ENCODE measurements at places on chromosomes 2 and 18.

DNA sequence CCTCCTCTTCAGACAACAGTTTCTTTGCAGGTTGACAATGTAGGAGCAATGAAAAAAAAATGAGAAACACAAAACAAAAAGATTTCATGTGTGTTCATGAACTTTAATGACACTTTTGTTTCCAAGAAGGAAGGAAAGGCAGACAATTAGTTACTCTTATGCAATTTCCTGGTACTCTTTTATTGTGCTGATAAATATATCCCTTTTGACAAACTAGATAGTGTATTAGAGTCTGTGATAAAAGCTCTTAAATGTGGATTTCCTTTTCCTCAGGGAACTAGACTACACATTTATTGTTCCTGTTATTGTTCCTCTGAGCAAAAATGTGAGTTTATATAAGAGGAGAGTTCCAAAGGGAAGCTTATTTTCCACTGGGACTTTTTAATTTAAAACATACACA, 188.7 kb upstream of the NRXN1 start:
- DNase-seq, result no peak

DNA sequence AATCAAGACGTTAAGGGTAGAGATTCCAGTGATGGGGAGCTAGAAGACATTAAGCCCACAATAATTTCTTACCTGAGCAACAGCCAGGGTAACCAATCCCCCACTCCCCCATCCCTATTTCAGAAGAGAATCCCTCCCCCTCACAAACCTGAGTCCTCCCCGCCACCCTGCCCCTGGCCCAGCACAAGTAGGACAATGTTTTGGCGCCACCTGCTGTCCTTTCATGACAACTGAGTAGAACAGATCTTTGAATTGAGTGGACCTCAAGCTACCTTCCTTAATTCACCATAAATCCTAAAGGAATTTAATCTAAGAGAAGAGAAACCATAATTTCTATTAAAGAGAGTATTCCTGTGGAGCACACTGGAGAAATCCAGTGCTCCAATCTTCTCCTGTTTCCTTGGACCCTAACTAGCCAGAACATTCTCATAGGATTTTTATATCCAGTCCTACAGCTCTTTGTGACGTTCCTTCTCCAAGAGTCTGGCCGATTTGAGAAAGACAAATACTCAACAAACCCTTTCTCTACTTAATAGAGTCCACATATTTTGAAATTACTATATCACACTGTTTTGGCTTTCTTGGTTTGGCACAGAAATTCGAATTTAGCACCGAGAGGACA, 41.1 kb downstream of the NHEJ1 start:
- peak; percentile 34 for DNase-seq

DNA sequence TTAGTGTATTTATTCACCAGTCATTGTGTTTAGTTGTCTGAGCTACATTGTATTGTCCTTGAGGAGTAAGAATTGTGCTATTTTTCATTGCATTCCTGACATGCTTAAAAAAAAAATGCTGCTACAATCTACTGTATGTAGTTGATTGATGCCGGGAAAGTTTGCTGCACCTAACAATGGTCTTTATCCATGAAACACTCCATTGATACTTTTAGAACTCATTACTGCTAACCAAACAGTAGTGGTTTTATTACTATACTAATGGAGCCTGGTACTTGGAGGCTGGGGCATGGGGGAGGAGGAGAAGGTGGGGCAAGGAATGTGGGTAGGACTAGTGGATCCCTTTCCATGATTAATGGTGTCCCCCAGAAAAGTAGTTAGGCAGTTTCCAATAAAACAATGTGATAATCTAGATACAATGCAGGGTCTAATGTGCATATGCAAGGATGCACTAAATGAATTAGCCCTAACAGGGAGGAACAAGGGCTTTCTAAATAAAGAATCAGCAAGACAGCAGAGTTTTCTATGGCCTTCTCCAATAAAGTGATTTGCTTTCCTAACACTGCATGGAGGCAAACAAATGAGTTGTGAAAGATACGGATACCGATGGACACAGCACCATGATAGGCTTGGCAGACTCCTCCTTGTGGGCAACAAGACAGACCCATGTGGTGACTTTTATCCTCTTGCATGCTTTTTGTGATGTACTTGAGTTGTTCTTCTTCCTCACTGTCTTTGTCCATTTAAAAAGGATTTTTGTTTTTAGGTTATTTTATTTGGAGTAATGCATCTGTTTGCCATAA, 78.5 kb downstream of the FMNL2 start:
- no peak for DNase-seq

GRCh38 chr2:159098921-159099411, 130.5 kb downstream of the TANC1 start:
- no peak for DNase-seq

DNA sequence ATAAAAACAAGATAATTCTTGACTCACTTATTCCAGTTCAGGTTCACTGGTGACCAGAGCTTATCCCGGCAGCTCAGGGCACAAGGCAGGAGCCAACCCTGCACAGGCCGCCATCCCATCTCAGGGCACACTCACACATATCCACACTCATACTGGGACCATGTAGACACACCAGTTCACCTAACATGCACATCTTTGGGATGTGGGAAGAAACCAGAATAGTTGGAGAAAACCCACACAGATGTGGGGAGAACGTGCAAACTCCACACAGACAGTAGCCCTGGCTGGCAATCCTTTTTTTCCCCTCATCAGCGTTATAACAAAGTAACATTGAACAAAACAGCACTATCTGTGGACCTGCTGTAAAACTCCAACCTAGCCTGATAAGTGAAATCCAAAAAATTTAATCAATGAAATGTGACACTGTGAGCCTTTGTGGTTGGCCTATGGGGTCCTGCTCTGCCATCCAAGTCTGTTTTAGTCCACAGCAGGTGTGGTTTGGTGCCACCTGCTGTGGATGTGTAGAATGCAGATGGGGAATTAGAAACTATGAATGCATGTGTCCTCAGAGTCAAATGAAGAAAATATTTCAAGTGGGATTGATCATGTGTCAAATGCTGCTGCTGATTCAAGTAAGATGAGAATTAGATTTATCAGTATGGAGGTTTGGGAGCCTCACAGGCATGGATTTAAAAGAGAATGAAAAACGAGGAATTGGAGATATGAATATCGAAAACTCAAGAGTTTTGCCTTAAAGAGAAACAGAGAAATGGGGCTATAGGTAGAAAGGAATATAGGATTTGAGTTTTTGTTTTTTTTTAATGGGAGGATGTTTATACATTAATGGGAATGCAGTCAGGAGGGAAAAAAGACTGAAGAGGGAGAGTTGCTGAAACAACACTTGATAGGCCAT, 47.0 kb downstream of the UGP2 start:
- no peak for DNase-seq

DNA sequence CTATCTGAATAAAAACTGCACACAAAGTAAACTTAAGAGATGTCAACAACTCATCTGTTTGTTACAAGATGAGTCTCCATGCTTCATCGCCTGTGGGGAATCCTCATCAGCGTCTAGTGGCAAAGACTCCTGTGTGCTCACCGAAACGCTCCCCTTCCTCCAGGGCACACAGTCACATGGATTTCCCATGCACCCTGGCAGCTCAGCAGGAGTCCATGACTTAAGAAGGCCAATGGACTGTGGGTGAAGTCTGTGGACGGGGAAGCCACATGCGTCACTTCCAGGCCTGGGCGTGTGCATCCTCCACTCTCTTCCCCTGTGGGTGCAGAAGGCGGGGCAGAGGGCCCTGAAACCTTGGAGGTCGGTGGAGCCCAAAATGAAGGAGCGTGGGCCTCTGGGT, 41.1 kb downstream of the ID2 start:
- DNase-seq, result no peak

DNA sequence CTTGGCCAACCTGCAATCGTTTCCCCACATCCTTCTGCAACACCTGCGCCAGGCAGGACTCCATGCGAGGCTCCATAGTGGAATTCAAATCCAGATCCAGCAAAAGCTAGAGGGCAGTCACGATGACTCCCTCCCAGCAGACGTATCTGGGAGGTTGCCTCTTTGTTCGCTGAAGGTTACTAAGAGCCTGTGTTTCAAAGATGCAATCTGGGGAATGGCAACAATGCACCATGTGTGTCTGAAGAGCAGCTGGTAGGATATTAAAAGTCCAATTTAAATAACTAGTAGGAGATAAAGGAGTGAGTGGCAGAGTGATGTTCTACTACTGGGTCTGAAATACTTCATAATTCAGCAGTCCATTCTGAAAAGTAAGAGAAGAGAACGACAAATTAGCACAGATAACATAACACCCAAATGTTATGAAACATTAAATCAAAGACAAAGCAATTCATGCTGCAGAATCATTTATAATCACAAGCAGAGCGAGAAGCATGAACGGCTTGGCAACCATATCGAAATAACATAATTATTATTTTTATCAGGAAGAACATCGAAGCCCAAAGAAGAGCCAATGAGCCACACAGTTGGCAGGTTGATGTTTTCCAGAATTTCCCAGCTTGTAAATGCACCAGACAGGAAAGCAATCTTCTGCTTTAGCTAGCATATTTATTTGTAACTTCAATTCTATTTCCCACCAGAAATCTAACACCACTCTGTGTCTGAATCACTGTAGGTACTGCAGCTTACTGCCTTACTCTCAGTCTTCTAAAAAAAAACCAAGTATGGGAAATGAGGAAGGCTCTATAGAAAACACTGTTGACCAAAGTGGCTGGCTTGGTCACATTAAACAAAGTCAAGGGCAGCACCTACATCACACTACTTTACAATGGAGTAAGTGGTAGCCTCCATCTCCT, 43.2 kb downstream of the CLASP1 start:
- no peak for DNase-seq

DNA sequence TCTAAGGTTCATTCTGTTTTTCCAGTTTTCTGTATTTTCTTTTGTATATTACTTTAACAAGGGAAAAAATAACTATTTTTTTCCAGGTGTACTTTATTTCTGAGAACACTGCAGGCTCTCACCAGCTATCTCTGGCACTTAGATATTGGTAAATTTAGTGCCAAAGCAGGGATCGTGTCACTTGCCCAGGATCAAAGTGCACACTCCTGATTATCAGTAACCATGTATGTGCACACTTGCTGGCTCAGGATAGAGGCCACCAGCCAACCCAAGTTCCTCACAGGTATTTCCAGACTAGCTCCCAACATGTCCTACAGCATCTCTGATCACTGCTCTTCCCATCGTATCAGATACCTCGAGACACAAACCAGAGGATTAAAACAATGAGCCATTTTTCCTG, 5.8 kb upstream of the FZD5 start:
- no peak for DNase-seq

GRCh38 chr2:38293152-38293865, 83.8 kb downstream of the ATL2 start:
- DNase-seq, result no peak

- DNase-seq, result no peak
Measured at GRCh38 chr18:7224198-7224597, 6.7 kb upstream of the LRRC30 start.

DNA sequence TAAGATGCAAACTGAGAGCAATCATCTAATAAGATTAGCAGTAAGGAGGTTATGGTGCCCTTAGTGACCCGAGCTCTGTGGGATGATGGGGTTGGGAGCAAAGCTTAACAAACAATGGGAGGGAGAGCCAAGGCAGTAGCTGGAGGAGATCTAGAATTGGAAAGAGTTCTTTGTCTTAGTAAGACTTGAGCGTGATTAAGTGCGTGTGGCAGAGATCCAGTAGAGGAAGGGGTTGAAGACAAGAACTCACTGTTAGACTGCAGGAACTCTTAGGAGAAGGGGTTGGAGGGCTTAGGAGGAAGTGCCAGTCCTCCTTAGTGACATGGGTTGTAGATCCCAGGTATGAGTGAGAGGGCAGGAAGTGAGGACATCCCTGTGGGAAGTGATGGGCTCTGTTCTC, 184.7 kb downstream of the GFPT1 start:
- no peak for DNase-seq

DNA sequence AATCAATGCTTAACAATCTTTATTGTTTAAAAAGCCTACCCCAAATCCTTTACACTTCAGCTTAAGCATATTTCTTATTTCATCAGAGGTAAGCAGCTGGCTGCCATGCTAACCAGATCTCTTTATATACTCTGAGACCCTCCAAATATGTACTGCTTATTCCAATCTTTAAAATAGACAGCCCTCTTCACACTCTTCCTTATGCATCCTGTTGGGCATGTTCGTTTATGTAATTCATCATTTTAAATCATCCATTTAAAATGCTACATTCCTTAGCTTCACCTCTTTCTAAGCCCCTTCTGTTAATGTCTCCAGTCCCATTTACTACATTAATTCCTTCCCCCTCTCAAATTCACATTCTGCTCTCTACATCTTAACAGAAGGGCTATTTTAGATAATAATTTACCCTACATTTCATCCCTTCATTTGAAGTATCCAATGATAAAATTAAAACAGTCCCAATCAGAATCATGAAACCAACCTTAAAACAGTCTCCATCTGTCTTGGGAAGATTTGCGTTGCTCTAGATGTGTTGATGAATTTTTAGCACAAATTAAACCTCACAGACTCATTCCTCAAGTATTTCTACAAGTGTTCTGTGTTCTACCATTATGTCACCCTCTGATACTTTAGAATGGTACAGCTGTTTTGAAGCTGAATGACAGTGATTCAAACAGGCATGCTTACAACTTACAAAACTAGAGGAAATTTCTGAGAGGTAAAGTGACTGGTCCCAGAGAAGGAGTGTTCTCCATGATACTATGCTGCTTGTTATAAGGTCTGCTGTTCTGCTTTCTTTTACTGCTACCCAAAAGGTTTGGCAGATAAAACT, 59.1 kb downstream of the ZNF385B start:
- DNase-seq, result no peak

DNA sequence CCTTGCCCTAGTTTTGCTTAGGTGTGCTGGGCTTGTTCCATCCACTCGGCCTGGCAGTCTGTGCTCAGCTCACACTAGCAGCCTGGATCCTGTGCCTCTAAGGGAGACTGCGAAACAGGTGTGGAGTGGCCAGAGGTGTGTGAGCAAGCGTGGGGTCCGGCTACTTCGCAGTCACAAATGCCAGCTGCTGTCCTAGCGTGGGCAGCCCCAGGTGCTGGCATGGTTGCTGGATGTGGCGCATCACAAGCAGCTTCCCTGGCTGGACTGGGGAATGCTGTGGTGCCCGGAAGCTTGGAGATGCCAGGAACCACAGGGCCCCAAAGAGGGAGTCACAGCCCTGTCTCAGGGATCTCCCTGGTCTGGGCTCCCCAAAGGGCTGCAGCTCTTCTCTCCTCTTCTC, 119.0 kb upstream of the TMEFF2 start:
- no peak for DNase-seq

- no peak for DNase-seq
Measured at GRCh38 chr2:125745514-125745913, 910.4 kb upstream of the GYPC start.

GRCh38 chr2:128721096-128721495, 402.4 kb upstream of the HS6ST1 start:
- no peak for DNase-seq

DNA sequence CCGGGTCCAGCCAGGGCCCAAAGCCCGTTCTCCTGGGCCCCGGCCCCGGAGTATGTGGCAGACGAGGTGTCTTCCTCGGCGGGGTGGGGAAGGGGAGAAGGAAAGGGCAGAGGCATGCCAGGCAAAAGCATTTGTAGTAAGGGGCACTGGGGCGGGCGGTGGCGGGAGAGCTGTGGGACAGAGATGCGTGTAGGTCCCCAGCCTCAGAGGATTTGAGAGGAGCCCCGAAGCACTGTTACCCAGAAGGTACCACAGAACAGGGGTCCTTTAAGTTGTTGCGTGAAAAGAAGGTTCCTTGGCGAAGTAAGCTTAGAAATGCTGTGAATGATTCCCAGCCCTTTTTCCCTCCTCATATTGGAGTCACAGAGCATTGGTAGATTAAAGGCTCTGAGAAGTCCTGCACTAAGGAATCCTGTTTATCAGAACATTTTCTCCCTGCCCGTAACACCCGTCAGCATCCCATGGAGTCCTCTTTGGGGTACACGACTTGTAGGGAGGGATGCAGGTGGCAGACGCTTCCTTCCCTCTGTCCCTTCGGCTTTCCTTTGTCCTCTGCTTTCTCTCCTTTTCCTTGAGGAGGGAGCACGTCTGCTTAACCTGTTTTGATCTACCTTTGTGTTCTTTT, 12.5 kb downstream of the GAREM2 start:
- DNase-seq, result no peak

All from activated naive CD4-positive, alpha-beta T cell (primary cell).